ENCODE measurements at places on chromosomes 6 and 20.
A peak's percentile ranks its signal among the peaks of the same experiment; 100 is the strongest.

GRCh38 chr6:75758061-75758460, 9.0 kb downstream of the MYO6 start:
- DNase-seq: no peak

- DNase-seq: no peak
These were observed 104.1 kb downstream of the CDH4 start for GRCh38 chr20:61356196-61356595.

DNA sequence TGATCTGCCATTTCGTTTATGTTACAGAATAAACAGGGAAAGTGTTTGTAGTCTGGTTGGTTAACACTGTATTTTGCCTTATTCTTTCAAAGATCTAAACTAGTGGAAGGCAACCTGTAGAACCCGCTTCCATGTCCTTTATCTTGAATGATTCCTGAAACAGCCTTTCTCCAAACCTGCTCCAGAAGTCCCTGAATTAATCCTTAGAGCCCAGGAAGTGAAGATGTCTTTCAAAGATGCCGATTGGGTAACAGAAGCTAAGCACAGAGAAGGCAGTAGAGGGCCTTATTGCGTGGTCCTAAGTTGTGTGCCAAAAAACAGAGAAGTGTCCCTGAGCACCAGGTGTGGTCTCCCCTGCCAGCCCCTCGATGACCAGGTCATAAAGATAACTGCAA, 19.2 kb upstream of the ZSCAN16 start:
- DNase-seq: no peak

DNA sequence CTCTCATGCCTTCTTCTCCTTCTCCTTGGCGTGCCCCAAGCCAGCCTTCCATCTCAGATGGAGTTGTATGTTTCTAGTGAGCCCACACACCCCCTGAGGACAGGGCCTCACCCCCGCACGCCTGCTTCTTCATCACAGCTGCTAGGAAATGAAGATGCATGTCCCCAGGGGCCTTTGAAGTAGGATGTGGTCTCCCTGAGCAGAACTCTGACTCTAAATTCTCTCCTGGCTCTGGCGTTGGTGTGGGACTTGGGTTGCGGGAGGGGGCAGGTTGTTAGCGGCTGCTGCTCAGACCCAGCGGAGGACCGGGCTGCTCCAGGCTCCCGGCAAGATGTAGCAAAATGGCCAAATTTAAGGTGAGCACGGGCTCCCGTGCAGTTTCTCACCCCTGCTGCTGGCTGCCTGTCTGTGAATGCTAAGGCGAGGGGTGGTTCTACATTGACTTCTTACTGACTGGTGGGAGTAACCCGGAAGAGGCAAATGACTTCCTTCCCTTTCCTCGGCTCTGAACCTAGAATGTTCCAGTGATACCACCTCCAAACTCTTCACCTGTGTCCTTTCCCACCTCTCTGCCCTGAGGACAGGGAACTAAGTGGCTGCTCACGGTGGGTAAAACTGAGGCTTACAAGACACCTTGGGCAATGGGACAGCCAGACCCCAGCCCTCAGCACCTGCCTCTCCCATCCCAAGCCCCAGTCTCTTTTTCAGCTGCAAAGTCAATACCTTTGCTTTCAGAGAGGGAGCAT, 8.8 kb downstream of the SYNJ2 start:
- DNase-seq: no peak

DNA sequence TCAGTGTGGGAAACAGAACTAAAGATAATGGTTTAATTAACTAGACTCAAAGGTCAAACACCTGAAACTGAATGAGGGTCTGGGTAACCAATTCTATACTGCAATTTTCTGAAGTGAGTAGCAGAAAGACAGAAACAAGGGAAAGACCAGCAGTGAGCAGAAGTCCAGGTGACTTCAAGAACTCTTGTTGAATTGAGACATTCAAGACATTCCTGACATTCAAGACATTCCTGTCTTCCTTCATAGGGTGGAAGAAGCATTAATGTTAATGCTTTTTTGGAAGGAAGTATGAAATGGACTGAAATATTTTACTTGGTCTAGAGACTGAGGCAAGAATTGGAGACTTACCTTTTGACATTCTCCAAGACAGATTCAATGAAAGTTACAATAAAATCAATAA, 529.9 kb upstream of the MMS22L start:
- no peak for DNase-seq

GRCh38 chr6:114194362-114195026, 148.3 kb downstream of the HS3ST5 start:
- no peak for DNase-seq

- no peak for DNase-seq
These were observed 100.4 kb downstream of the TMEM200A start for GRCh38 chr6:130466052-130466747.

DNA sequence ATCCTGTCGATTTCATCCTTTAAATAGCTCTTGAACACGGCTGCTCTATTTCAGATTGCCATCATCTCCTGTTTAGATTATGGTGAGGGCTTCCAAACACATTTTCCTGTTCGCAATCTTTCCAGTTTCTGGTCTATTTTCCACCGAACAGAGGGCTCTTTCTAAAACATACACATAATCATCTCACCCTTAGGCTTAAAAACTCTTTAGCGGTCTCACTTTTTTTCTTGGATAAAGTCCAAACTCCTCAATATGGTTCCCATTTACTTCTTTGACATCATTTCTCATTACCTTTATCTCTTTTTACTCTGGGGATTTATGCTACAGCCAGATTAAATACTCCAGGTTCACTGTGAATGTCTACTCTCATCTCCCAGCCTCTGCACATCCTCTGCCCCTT, 103.4 kb upstream of the STMND1 start:
- no peak for DNase-seq

DNA sequence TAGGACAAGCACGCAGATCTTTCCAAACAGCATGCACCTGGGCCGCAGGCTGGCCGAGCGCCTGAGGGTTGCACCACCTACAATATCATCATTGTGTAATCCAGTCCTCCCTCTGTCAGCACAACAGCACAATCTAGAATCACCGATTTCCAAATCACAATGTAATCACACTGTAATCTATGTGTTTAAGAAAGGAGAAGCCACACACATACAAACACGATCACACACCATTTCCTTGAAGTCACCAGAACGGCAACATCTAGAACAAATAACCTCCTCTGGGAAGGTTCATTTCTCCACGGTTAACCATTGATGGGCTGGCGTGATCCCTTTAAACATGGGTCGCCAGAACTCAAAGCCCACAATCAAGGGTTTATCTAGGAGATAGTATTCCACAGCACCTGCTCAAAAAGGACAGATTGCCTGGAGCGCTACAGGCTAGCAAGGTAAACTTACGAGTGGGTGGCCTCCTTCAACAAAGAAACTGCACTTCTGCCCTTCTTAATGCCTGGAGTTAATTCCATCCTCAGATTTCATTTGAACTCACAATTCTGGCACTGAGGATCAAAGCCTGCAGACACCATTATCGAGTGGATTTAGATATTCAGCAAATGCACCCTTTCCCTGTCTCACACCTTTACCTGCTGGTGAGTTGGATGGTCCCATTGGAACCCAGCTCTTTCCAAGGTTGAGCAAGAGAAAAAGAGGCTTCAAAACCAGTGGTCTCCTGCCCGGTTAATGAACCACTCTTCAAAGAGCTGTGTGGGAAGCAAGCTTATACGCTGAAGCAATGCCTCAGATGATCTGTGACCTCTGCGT, 83.8 kb upstream of the FOXQ1 start:
- DNase-seq: no peak

DNA sequence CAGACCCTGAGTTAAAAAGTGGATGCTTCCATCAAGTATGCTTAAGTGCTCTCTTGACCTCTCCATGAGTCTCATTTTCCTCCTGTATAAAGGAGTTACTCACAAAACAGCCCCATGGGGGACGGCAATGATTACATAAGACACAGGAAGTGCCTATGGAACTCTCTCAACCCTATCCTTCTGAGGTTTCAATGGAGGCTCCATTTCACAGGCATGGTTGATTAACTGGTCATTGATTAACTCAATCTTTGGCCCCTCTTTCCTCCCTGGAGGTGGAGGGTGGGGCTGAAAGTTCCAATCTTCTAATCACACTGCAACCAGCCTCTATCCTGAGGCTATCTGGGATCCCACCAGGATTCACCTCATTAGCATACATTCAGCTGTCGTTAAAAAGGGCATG, 29.3 kb downstream of the CST8 start:
- DNase-seq: no peak

DNA sequence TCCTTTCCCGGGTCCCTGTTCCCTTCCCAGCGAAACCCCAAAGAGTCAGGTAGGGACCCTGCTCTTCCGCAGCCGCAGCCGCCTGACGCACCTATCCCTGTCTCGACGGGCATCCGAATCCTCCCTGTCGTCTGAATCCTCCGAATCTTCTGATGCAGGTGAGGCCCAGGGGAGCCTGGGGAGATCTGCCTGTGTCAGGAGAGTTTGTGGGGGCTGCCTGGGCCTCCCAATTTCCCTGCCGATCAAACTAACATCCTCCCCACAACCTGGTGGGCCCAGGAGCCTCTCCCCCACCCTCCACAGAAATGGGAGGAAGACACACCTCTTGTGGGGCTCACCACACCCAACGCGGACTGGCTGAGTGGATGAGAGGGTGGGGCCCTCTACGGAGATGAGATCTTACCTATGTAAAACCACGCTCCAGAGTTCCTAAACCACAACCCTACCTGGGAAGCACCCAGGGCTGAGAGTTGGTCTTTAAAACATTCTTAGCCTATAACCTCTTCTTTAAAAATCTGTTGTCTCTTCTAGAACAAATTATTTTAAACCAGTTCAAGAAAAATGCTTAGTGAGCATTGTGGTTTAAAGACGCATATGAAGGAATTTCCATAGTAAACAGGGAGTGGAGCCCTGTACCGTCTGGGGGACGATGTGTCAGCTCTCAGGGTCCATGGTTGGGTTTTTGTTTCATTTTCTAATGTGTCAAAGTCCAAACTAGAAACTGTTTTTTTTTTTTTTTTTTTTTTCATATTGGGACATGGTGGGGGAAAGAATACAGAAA, 1.7 kb downstream of the CDC25B start:
- no peak for DNase-seq

GRCh38 chr20:62666736-62667529, 24.6 kb downstream of the SLCO4A1 start:
- peak; percentile 16 for DNase-seq

DNA sequence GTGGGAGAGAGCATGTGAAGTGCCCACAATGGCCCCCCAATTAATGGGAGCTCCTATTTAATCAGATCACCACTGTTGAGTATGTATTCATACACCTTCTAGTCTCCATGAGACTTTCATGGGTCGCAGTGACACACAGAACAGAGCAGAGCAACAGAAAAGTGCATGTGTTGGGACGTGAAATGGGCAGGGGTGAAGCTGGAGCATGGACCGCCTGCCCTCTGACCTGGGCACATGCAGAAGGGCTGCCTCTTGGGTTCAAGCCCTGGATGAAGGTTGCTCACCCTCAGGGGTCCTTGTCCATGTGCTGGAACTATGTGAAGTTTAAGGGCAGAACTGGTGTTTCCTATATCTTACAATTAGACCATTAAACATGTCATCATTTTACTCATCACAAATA, 106.0 kb upstream of the PHACTR3 start:
- DNase-seq: no peak

DNA sequence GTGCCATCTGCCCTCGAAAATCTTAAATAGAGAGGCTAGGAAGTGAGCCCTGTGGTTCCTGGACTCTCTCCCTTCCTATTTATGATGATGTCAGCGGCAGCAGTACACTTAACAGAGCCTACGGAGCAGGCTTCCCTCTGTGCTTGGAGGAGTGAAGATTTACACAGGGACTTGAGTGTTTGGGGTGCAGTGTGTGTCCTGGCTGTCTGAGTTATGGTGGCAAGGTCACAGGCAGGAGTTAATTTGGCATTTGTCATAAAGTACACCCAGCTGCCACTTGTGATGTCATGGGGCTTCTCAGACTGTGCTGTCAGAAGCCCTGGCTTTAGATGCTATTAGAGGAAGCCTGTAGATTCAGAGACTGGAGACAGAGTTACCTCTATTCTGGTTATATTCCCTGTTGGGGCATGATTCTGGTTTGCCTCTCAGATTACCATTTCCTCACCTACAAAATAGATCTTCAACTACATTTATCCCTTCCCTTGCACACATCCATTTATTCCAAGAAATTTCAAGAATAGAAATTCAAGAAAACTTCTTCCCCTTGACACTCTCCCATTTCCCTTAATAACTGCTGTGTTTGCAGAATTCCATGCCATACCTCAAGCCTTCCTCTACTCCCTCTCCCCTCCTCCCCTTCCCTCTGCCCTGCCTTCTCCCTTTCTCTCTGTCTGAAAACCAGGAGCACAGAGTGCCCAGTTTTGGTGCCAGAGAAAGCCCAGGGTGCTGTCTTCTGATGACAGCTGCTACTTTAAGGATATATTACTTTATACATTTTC, 72.1 kb downstream of the SLC24A3 start:
- no peak for DNase-seq

DNA sequence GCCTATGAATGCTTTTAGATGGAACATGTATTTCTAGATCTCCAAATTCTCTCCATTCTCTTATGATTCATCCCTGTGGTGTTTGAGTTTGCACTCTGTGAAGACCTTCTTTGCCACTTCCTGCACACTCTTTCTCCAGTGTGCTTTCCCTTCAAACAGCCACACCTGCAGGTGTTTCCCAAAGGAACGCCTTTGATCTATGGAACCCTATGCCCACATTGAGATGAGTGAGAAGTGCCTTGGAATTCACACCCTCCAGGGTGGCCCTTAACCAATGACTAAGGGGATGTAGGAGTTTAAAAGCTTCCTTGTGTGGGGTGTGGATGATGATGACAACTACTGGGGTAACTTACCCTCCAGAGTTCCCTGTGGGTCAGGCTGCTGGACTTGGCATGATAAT, 570.1 kb downstream of the DHX35 start:
- DNase-seq: no peak

- DNase-seq: no peak
These were observed 1.7 kb downstream of the MUCL3 start for GRCh38 chr6:30942338-30943060.

- no peak for DNase-seq
These were observed at the start of gene NT5E for GRCh38 chr6:85449818-85450759. Gene NT5E (plus strand): TSS chr6:85450083. CDS start chr6:85450140, 57 bp downstream.

GRCh38 chr20:15699431-15700146, 873.7 kb downstream of the KIF16B start:
- DNase-seq: no peak

GRCh38 chr6:105817370-105817769, 268.8 kb upstream of the PRDM1 start:
- no peak for DNase-seq

DNA sequence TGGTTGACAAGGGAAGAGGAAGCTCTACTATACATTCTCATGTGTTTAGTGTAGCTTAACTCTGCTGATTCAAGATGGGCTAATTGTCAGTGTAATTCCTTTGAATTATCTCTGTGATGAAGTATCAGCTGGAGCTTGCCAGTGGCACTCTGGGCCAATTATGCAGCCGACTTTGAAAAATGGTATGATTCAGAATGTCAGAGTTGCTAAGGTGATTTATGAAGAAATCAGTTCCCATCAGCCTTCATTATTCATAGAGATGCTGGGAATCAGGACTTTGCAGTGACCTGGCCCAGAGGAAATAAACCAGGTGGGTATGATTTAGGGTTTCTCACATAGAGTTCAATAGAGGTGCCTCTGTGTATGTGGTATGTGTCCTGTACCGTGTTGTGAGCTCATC, 33.4 kb downstream of the KCNS1 start:
- DNase-seq: no peak

Measured in NCI-H1092 (cell line).